Stimulated activated CD4-positive, alpha-beta T cell treated with anti-CD3 and anti-CD28 coated beads, Interleukin-2, amount 100 ng/mL, for 24 hours (primary cell): ENCODE measurements at places on chromosomes 1 and 21.
A peak's percentile ranks its signal among the peaks of the same experiment; 100 is the strongest.

GRCh38 chr1:31771891-31772668 is 7.9 kb upstream of the ADGRB2 start:
- DNase-seq = peak; percentile 59

- DNase-seq = no peak
These were observed 175.9 kb downstream of the PRDM16 start for GRCh38 chr1:3244927-3245315.

GRCh38 chr1:64243757-64244080 is 40.3 kb downstream of the UBE2U start:
- DNase-seq = no peak

DNA sequence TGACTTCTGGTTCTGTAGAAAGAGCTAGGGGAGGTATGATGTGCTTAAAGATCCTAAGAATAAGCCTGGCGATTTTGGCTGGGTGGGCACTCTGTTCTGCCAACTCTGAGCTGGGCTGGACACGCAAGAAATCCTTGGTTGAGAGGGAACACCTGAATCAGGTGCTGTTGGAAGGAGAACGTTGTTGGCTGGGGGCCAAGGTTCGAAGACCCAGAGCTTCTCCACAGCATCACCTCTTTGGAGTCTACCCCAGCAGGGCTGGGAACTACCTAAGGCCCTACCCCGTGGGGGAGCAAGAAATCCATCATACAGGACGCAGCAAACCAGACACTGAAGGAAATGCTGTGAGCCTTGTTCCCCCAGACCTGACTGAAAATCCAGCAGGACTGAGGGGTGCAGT is 93.3 kb downstream of the PAPPA2 start:
- DNase-seq = no peak

DNA sequence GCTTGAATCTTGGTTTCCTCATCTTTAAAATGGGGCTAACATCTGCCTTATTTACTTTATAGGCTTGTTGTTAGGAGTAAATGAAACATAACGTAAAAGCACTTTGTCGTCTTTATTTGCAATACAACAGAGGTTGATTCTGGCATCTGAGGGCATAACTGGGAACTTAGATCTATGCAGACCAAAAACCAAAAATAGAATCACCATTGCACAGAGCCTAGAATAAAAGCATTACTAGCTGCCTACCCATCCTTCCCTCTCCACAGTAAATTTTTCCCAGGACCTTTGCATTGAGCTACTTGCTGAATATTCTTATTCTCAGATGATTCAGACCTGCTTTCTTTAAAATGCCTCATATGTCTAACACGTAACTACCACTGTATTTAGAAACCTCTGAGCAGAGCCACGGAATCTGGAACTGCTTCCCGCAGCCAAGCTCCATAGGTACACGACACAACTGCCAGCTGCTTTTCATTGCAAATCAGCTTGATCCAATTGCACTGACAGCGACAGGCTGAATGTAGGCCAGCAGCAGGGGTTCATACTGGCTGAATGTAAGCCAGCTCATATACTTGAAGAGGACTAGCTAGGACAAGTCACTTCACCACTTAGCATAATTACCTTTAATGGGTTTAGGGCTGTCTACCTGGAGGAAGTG is 33.2 kb upstream of the SERBP1 start:
- no peak for DNase-seq

GRCh38 chr1:179925922-179926849 is 28.4 kb upstream of the CEP350 start:
- DNase-seq = no peak

DNA sequence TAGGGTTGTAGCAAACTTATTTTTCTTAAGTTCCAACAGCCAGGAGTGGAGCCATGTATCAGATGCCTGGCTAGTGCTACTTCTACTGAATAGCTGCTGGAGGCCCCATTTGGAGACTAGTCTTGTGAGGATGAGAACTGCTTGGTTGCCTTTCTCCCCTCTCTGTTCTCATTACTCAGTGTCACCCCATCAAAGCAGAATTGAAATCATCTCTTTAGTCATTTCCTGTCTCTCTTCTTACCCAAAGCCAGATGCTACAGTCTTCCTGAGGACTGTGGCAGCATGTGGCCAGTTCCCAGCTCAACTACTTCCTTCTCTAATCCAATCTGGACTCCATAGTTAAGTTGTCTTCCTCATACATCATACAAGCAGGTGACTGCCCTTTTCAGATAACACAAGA is 197.5 kb downstream of the BRINP2 start:
- DNase-seq = no peak

DNA sequence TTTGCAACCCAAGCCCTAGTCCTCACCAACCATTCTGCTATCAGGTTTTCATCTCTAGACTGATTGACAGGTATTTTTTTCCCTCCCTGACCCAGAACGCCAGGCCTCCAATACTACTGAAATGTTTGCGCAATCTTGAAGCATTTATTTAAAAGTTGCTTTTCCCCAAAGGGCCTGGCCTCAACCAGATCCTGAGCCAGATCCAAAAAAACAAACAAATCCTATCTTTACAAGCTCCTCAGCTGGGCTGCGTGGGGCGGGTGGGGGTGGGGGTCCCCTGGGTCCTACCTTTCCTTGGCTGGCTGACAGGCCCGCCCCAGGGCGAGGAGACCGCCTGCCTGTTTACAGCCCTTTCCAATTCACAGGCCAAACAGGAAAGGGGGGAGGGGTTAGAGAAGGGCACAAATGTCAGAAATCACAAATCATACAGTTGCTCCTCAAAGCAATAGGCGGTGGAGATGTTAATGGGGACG is 98.8 kb downstream of the FOXD2 start:
- no peak for DNase-seq

DNA sequence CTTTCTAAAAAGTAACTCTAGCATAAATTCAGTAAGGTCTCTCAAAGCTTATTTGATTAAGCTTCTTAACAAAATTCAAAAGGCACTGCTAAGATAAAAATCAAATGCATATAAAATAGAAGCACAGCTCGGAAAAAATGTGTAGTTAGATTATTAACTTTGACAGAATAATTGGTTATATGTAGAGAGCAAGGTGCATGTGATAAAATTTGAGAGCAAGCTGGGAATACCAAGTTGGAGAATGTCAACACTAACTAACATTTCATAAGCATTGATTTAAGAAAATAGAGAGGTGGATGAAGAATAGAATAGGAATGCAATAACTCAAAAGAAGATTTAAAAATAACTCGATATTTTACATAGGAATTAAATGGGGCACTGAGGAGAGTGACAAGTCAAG is 204.5 kb upstream of the GREM2 start:
- DNase-seq = no peak

- DNase-seq = no peak
These were observed 467 bp upstream of the CC2D1B start for GRCh38 chr1:52366517-52366827.

GRCh38 chr1:8089535-8090228 is 63.6 kb upstream of the ERRFI1 start:
- no peak for DNase-seq

GRCh38 chr1:21770201-21770600 is 12.7 kb downstream of the USP48 start:
- DNase-seq = no peak

DNA sequence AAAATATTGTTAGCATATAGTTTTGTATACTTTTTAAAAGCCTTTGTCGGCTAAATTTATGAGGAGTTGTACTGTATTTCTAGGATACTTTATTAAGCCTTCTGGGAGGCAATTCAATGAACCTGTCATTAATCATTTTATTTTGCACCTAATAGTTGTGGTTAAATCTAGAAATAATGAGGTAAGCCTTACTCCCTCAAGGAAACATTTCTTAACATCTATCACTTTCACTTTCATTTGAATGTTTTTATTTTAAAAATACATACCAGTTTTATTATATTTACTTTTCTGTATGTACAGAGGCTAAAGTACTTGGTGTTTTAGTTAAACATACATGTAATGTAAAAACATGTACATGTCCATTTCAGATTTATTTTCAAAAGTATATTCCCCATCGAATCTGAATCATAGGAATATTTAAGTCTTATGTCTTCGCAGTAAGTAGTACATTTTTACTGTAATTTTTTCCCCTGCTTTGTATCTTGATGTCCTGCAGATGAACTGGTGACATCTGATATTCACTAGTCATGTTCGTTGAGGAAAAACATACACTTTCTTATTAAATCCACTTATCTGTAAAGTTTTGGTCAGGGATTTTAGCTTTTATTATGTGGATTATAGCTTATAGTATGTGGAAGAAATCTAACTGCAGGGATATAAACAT is 82.8 kb downstream of the DISP1 start:
- no peak for DNase-seq

- no peak for DNase-seq
These were observed 55.2 kb downstream of the SASS6 start for GRCh38 chr1:100077531-100077930.

DNA sequence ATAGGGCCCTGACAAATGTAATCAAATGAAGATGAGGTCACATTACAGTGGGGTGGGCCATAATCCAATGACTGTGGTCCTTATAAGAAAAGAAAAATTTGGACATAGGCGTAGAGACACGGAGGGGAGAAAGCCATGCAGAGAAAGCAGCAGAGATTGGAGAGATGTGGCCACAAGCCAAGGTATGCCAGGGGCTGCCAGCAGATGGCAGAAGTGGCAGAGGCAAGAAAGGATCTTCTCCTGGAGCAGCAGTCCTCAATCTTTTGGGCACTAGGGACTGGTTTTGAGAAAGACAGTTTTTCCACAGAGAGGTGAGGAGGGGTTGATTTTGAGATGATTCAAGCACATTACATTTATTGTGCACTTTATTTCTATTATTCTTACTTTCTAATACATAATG is 355.1 kb downstream of the NPHP4 start:
- DNase-seq = peak; percentile 30

DNA sequence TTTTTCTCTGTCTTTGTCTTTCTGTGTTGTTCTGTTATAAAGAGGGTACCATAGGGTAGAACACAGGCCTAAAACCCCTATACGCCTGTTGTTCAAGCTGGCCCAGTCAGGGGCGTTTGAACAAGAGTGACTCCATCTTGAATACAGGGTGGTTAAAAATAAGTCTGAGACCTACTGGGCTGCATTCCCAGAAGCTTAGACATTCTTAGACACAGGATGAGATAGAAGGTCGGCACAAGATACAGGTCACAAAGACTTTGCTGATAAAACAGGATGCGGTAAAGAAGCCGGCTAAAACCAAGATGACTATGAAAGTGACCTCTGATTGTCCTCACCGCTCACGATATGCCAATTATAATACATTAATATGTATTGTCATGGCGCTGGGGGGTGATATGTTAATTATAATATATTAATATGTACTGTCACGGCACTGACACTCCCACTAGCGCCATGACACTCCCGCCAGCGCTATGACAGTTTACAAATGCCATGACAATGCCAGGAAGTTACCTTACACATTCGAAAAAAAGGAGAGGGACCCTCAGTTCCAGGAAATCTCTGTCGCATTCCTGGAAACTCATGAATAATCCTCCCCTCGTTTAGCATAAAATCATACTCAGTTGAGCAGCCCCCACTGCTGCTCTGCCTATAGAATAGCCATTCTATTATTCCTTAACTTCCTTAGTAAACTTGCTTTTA is 58.5 kb upstream of the KLHDC7A start:
- DNase-seq = no peak

- no peak for DNase-seq
These were observed 228.3 kb downstream of the ST6GALNAC3 start for GRCh38 chr1:76302711-76303339.

GRCh38 chr1:232247669-232248068 is 382.3 kb downstream of the SIPA1L2 start:
- no peak for DNase-seq

DNA sequence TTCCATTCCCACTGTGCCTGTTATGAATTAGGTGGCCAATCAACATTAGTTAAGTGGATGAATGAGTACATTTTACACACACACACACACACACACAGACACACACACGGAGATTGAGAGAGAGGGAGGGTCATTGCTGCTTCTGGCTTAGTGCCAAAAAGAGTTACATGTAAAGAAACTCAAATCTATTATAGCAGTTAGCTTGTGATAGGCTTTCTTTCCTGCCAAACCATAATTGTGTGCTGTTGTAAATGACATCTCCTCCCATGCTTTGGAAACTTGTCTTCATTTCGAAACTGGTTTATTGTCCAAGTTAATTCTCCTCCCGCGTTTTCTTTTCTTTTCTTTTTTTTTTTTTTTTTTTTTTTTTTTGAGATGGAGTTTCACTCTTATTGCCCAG is 1.4 kb upstream of the MT1HL1 start:
- no peak for DNase-seq

GRCh38 chr1:209072481-209072880 is 511.0 kb upstream of the CAMK1G start:
- no peak for DNase-seq

GRCh38 chr1:219438386-219438785 is 174.5 kb downstream of the ZC3H11B start:
- DNase-seq = no peak

DNA sequence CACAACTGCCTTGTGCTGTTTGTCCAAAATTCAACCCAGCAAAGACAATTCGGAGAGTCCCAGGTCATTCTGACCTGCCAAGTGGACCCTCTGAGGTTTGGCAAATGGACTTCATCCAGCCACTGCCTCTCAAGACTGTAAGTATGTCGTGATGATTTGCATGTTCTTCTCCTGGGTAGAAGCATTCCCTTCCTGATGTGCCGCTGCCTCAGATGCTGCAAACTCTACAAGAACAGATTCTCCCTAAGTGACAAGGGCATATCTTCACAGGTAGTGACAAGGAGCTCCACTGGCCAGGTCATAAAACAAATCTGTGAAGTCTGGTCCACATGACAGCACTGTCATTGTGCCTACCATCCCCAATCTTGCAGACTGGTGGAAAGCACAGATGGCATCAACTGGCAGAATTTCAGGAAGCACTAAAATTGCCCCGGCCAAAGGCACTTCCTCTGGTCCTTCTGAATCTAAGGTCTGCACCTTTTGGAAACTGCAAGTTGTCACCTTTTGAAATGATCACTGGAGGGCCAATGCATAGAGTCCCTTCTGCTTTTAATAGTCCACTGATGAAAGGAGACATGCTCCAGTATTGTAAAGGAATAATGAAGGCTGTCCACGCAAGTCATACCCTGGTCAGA is 27.4 kb downstream of the POFUT2 start:
- peak; percentile 5 for DNase-seq

GRCh38 chr1:33041026-33041425 is 4.3 kb upstream of the AK2 start:
- no peak for DNase-seq

GRCh38 chr1:182884872-182885271 is 45.7 kb downstream of the DHX9 start:
- DNase-seq = no peak

DNA sequence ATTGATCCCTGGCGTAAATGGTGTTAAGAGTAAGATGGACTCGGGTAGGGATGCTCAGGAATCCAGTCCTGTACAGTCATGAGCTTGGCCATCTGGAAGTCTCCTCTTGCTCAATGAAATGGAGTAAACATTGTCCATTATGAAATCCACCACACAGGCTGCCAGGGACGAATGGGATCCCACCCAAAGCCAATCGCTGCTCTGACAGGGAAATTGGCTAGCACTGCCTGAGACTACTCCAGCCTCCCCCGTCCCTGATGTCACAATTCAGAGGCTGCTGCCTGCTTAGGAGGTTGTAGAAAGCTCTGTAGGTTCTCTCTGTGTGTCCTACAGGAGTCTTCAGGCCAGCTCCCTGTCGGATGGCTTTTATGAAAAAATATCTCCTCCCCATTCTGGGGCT is at the start of gene HSD11B1:
HSD11B1 (plus strand) TSS at position 263 of the 400 bp plus-strand sequence; CDS start at position 360, 97 bp downstream.
- no peak for DNase-seq
